GM12878 (cell line): ENCODE measurements at places on chromosomes 12 and 14. TPM values are rescaled to one million over a fixed set of nuclear protein-coding genes. Genes with fewer than 3 reads are reported as not detected.

- DNase-seq = no peak
These were observed 102.0 kb upstream of the MYL2 start for GRCh38 chr12:111022386-111022785.

Gene CFAP251
- polyA plus RNA-seq = 0.14 and 0.57 TPM in 2 replicates

Gene CLEC2D
- polyA plus RNA-seq = 25.4 and 28.1 TPM in 2 replicates

Gene B4GALNT1
- polyA plus RNA-seq = 0.12 TPM in 1 of 2 replicates, not detected in the other

DNA sequence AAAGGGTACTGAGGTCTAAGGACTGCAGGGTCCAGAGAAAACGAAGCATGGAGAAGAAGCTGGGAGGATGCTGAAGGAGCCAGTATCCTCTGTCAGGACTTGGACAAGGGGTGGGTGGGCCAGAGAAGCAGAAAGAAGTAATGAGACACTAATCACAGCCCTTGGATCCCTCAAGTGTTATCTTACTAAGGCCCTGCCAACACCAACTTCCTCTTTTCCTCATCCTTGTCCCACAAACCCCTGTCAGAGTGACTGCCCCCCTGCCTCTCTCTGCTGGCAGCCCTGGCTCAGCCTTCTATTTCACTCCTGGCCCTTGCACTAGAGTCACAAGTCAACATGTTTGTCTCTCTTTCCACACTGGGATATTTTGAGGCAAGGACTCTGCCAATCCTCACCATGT, 3.8 kb upstream of the ASIC1 start:
- no peak for DNase-seq

Gene FGF23
- not detected in 2 replicates for polyA plus RNA-seq

- DNase-seq = no peak
These were observed 41.9 kb upstream of the FKBP4 start for GRCh38 chr12:2752676-2753371.

Gene KRT85
- polyA plus RNA-seq = 0.05 and 0.12 TPM in 2 replicates
